ENCODE measurements at places on chromosomes 6 and 20.
A peak's percentile ranks its signal among the peaks of the same experiment; 100 is the strongest.

- no peak for DNase-seq
These were observed 42.5 kb downstream of the PACSIN1 start for GRCh38 chr6:34508425-34508824.

DNA sequence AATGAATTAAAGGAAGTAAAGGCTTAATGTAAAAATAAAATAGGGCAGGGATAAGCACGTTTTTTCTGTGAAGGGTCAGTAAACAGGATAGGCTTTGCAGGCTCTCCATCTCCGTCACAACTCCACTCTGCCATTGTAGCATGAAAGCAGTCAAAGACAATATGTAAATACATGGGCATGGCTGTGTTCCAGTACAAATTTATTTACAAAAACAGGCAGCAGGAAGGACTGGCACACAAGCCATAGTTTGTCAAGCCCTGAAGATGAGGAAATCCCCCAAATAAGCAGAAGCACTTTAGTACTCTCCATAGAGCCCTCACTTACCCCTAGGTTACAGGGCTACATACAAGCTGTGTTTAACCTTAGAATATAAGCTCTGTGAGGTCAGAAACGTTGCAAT lies 8.9 kb upstream of the FBXO9 start:
- no peak for DNase-seq

DNA sequence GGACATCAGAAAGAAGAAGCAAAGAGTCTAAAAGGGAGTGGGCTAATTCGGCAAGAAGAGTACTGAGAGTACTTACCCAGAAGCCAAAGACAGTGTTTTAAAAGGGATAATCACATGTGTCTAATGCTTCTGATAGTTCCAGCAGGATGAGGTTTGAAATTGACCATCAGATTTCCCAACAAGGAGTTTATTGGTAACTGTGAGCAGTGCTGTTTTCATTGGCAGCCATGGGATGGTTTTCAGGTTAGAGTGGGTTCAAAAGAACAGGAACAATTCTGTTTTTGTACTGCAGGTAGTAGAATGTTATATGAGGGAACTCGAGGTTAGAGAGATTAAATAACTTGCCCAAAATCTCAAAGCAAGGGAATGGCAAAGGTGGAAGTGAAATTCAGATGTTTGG lies 8.5 kb downstream of the RNF217 start:
- no peak for DNase-seq

DNA sequence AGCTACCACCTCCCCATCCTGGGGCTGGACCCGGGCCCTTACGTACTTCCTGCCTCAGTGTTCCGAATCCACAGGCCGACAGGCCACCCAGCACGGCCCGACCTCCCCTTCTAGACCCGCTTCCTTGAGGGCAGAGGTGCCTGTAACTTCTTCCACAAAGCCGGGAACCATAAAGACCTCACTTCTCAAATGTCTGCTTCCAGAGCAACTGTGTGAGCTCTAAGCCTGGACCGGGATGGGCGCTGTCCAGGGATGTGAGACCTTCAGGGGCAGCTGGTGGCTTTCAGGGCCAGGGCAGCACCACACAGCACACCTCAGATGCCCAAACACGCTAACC lies 9.3 kb downstream of the SLC2A4RG start:
- no peak for DNase-seq

DNA sequence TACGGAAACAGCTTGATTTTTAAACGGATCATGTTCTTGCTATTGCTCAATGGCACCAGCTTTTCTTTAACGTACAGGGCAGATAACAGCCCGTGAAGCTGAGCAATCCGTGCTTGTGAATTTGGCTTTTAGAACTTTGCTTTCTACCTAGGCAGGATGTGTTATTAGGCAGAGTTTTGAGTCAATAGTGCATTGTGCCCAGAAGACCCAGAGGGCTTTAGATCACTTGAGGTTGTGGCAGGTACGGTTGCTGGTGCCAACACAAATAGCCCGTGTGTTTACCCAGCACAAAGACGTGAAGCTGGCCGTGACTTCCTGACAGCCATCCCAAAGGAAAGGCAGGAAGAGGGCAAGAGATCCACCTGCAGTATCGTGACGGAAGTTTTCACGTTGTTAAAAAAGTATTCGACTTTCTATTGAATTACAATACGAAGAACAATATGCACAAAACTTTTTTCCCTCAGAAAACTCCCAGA lies 117.4 kb upstream of the FRMD1 start:
- DNase-seq = peak; percentile 72

Data from upper lobe of left lung (tissue), 6 donors.